ENCODE measurements at places on chromosomes 16 and 17.
A peak's percentile ranks its signal among the peaks of the same experiment; 100 is the strongest.

DNA sequence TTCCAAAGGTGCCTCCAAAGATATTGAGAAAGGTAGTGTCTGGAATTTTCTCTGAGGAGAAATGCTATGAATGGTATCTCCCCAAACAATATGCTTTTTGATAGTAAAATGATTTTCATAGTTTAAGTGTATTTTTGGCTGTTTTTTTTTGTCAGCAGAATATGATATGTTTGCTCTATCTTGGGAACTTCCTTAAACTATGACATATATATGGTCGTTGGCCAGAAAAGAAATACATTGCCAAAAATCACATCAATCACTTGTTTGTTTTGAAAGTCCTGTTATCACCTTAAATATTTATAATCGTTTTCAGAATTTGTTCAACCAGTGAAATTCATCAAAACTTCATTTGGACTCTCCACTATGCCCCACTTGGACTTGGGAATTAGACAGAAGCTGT lies 816.9 kb downstream of the CDH11 start:
- DNase-seq = no peak

- DNase-seq = no peak
These were observed 167.1 kb upstream of the FOXF1 start for GRCh38 chr16:86343027-86343795.

GRCh38 chr16:68910051-68910450 lies 66.7 kb downstream of the TANGO6 start:
- peak; percentile 77 for DNase-seq

DNA sequence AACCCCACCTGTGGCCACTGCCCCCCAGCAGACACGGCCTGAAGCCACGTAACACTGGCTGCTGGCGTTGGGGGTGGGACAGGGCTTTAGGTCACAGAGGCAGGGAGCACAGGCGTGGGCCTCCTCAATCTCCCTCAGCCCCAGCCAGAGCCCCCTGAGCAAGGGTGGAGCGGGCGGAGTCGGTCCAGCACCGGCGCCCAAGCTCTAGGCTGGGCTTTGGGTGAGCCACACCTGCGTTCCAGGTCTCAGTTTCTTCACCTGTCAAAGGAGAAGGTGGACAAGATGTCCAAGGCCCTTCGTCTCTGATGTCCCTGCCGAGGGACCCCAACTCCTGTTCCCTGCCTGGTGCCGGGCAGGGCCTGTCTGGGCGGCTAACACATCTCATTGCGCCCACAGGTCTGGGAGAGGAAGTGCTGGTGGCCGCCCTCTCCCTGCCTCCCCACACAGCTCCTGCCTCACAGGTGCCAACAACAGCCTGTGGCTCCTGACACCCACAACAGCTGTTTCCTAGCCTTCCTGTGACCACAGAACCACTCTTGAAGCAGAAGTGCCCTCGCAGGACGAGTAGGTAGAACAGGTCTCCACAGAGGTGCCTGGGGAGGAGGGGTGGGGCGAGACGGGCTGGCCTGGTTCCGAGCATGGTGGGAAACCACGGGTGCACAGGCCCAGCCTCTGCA lies 12.0 kb downstream of the FAM83G start:
- DNase-seq = no peak

GRCh38 chr17:29292071-29292991 lies 1.6 kb downstream of the NUFIP2 start:
- peak; percentile 51 for DNase-seq

DNA sequence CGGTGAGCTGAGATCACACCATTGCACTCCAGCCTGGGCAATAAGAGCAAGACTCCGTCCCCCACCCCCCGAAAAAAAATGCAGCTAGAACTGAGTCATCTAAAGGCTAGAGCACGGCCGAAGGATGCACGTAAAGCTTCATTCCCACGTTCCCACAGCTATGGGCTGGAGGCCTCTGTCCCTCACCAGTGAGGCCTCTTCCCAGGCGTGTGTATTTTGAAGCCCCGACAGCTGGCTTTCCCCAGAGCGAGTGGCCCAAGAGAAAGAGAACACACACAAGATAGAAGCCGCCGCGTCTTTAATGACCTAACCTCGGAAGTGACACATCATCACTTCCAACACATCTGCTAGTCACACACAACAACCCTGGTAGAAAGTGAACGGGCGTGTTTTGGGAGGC lies 6.6 kb upstream of the KCTD5 start:
- DNase-seq = no peak
